ENCODE measurements at places on chromosomes 1 and 21. TPM values are rescaled to one million over a fixed set of nuclear protein-coding genes. Genes with fewer than 3 reads are reported as not detected.

GRCh38 chr1:27598902-27599528 lies 4.9 kb downstream of the AHDC1 start:
- peak; percentile 79 for DNase-seq

GRCh38 chr1:76840278-76840677 lies 27.0 kb upstream of the ST6GALNAC5 start:
- no peak for DNase-seq

- DNase-seq: no peak
Observed at GRCh38 chr1:26697431-26697977, 1.7 kb downstream of the ARID1A start.

DNA sequence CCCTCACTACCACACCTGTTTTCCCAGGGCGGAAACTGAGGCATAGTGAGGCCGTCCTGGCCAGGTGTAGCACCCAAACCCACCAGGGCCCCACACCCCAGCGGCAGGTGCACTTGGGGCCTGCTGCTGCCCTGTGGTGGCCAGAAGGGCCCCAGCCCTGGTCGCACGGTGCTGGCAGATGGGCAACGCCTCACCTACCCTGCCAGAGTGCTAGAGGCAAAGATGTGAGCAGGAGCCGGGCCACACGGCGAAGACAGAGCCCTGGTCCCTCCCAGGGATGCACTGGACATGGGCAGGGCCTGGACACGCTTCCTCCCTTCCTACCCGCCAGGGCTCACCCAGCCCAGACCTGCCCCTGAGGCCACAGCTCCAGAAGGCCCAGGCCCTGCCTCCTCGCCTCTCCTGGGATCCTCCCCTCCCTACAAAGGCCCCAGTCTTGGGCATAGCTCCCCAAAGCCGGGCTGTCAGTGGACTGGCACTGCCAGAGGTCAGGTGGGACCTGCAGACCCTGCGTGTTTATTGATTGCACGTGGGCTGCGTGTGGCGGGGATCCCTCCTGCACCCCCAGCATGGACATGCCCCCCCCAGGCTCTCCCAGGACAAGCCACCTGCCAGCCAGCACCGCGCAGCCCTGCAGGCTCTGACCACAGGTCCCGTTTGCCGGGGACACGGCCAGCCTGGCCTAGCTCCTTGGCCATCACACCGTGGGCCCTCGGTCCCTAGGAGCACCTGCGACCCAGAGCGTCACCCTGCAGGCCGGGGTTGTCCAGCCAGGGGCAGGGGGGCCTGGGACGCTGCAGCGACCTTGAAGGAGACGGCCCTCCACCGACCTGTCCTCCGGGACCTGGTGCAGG lies 44.1 kb downstream of the MEGF6 start:
- no peak for DNase-seq

Gene ERMAP
- polyA plus RNA-seq: 21.8 TPM

Gene ARHGEF16
- polyA plus RNA-seq: 39.7 TPM

Measured in large intestine (tissue), 12 donors.